ENCODE measurements at places on chromosomes 7 and 10. TPM values are rescaled to one million over a fixed set of nuclear protein-coding genes. Genes with fewer than 3 reads are reported as not detected.

The CALHM1 gene
- total RNA-seq = not detected

The DGKI gene
- total RNA-seq = 2.9 TPM

The ZNF467 gene
- total RNA-seq = 5.9 TPM

The ENO4 gene
- total RNA-seq = 0.66 TPM

The OR2A1 gene
- total RNA-seq = 0.15 TPM

The VPS37D gene
- 3.5 TPM for total RNA-seq

GRCh38 chr10:125661941-125662515, 20.9 kb downstream of the TEX36 start:
- no peak for DNase-seq
- no peaks in the 10 kb centered on the region for H3K36me3 ChIP-seq
- no peaks in the 10 kb centered on the region for H3K4me1 ChIP-seq
- no peak overlapping the region for H3K4me3 ChIP-seq
- no peak overlapping the region for H3K27ac ChIP-seq

GRCh38 chr7:101984133-101984879, 166.9 kb downstream of the CUX1 start:
- DNase-seq = no peak
- no peak overlapping the region for H3K27ac ChIP-seq
- no peaks in the 10 kb centered on the region for H3K36me3 ChIP-seq

DNA sequence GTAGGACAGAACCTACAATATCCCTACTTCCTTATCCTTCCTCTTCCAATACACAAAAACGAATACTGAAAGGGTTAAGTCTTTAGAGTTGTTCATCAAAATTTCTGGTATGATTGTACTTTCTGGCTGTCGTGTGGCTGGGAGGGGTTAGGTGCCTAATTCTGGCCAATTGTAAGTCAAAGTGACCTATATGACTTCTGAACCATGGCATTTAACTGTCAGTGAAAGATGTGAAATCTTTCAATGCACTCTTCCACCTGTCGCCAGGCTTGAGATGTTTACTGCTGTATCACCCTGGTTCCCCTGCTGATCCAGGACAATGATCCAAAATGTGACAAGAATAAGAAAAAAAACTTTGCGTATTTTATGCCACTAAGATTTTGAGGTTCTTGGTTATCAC, 20.8 kb downstream of the EPC1 start:
- H3K4me3 ChIP-seq = no peak overlapping the region
- H3K27me3 ChIP-seq = no peaks in the 10 kb centered on the region
- no peak for DNase-seq

GRCh38 chr7:2968616-2969397, 74.9 kb downstream of the CARD11 start:
- no peak overlapping the region for H3K4me3 ChIP-seq
- H3K27ac ChIP-seq = no peak overlapping the region
- H3K36me3 ChIP-seq = no peaks in the 10 kb centered on the region
- H3K4me1 ChIP-seq = no peaks in the 10 kb centered on the region
- DNase-seq = no peak

- DNase-seq = no peak
- no peak overlapping the region for H3K27ac ChIP-seq
Observed at GRCh38 chr7:8117195-8117594, 144.8 kb downstream of the ICA1 start.

All from breast epithelium (tissue), 4 donors.